ENCODE measurements at places on chromosomes 2 and 18.
A peak's percentile ranks its signal among the peaks of the same experiment; 100 is the strongest.

DNA sequence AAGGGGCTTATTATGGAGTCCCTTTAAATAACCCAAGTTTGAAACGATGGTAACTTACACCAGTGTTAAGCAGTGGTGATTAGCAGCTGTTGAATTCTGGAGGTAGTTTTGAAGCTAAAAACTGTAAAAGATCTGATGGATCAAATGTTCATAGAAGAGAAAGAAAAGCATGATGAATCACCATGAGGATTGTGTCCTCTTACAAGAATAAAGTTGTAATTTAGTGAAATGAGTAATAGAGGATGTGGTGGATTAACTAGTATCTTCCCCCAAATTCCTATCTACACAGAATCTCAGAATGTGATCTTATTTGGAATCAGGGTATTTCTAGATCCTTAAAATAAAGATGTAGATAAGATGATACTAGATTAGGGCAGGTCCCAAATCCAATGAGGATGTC, 1138.2 kb upstream of the TMEFF2 start:
- no peak for DNase-seq

DNA sequence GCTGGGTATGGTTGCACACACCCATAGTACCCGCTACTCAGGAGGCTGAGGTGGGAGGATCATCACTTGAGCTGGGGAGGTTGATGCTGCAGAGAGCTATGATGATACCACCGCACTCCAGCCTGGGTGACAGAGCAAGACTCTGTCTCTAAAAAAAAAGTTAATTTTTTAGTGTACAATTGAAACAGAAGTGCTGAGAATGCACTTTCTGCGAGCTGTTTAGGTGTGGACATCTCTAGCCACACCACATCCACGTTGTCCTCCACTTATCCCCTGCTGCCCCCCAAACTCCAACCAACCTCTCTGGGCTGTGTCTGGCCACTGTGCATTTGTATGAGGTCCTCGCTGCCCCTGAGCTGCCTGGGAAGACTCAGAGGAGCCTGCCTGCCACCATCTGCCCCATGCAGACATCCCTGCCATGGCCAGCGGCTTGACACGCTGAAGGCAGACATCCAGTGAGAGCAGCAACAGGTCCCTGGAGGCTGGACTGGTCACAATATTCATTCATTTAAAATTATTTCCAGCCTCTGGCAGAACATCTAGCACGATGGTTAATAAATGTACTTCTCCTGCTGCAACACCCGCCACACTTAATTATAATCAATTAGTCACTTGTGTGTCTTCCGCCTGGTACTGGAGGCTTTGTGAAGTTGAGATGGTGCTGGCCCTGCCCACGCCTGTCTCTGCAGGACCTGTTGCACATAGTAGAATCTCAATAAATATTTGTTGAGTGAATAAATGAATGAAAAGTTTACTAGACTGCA, 3.7 kb upstream of the AFF3 start:
- DNase-seq = no peak

GRCh38 chr2:241877989-241878970, 8.8 kb downstream of the RTP5 start:
- DNase-seq = peak; percentile 86

- peak; percentile 65 for DNase-seq
Observed at GRCh38 chr2:219509780-219510511, 4.3 kb upstream of the ASIC4 start.

DNA sequence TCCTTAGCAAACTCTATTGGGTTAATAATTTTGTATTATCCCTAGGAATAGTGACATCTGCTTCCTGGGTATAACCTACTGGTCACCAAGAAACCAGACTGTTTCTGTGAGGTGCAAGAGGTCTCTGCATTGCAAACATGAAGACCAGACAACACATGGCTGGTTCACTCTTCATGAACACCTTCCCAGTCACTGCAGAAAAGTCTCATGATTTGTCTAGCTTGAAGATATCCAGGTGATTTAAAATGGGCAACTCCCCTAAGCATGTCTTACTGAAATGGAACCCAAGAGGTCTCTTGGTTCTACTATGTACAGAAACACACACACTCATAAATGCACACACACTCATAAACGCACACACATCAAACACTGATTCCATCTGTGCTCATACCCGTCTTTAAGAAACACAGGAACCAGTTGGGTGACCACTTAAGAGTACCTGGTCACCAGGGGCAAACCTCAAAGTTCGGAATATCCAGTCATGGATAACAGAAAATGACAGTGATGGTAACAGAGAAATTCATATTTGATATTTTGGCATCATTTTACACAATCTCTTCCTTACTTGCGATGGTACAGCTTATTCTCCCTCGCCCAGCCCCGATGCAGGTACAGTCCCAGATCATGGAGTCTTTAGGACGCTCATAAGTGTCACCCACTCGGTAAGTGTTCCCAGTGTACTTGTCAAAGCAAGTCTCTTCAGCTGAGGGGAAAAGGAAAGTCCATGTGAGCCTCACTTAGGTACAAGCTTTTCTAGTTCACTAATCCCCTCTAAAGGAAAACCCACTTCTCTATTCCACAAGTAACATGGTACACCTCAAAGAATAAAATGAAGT, 2.9 kb downstream of the FN1 start:
- no peak for DNase-seq

GRCh38 chr2:145617906-145618305, 1098.0 kb upstream of the ZEB2 start:
- DNase-seq = no peak

All from stimulated activated naive CD8-positive, alpha-beta T cell treated with anti-CD3 and anti-CD28 coated beads, Interleukin-15, Interleukin-2, amounts not matched to agents 100 U/mL and 50 U/mL, for 24 hours (primary cell).